Stimulated activated CD4-positive, alpha-beta T cell treated with anti-CD3 and anti-CD28 coated beads, Interleukin-4, amount 100 ng/mL, for 24 hours (primary cell): ENCODE measurements at places on chromosomes 12 and 14.

- DNase-seq: peak; percentile 1
Observed at GRCh38 chr14:100536721-100537445, 50.3 kb downstream of the BEGAIN start.

DNA sequence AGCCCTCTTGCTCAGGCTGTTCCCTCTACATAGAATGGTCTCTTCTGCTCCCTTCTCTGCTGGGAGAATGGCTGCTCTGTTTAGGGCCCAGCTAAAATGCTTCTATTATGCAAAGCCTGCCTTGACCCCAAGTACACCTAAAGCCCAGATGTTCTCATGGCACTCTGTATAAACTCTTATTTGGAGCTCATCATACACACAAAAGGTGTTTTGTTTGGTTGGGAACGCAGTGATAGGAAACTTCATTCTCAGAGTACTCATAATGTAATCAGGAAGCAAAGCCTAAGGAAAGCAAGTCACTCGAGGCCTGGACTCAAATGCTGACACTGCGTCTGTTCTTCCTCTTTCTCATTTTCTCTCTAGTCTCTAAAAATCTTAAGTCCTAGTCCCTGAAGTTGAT lies 38.2 kb upstream of the SYCP3 start:
- no peak for DNase-seq

DNA sequence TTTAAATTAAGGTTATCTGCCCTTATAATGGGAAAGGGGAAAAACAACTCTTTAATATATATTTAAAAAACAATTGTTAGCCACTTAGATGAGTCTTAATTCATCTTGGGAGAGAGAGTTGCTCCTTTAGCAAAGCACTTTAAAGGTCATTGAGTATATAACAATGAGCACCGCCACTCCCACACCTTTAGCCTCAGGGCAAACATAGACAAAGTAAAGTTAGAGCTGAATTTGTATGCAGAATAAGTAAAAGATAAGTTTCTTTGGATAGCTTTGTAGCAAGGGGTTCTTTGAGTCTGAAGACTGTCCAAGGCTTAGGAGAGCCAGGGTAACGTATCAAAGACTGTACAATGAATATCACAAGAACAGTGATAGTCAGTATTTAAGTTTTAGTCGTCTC lies 728.8 kb upstream of the LMO3 start:
- no peak for DNase-seq

- no peak for DNase-seq
Observed at GRCh38 chr12:131732-132495, 65.3 kb downstream of the IQSEC3 start.

GRCh38 chr14:23351681-23352505 lies 794 bp downstream of the SLC22A17 start:
- DNase-seq: no peak

GRCh38 chr12:2449586-2449985 lies 345.2 kb upstream of the FKBP4 start:
- no peak for DNase-seq

- no peak for DNase-seq
Observed at GRCh38 chr14:43938588-43939281, 568.3 kb downstream of the FSCB start.

- no peak for DNase-seq
Observed at GRCh38 chr12:93022603-93023340, 93.7 kb upstream of the EEA1 start.

- no peak for DNase-seq
Observed at GRCh38 chr14:79204591-79204990, 1006.7 kb downstream of the DIO2 start.

DNA sequence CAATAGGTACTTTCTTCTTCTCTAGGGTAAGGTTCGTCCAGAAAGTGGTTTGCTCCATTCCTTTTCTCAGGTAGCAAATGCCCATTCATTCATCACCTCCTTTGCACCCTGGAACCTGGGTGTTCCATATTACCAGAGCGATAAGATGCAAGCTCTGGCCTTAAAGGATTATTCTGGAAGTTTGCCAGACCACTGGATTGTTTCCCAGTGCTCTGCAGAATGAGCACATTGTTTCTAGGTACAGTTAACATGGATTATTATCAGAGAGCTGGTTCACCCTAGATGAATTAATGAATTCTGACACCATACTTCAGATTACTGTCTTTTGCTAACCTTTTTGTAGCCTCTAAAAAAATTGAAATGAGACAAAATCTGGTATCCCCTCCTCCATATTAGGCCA lies 170.9 kb upstream of the BMP4 start:
- DNase-seq: no peak

GRCh38 chr12:65496617-65497016 lies 218.1 kb downstream of the MSRB3 start:
- no peak for DNase-seq

- no peak for DNase-seq
Observed at GRCh38 chr14:58787592-58787991, 149.8 kb downstream of the DACT1 start.

DNA sequence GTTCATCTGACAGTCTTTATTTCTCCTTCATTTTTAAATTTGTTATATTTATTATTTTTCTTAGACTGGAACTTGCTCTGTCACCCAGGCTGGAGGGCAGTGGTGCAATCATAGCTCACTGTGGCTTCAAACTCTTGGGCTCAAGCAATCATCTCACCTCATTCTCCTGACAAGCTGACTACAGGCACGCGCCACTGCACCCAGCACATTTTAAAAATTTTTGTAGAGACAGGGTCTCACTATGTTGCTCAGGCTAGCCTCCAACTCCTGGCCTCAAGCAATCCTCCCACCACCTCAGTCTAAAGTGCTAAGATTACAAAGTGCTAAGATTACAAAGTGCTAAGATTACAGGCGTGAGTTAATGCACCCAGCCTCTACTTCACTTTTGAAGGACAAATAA lies 96.6 kb downstream of the RALGAPA1 start:
- no peak for DNase-seq

DNA sequence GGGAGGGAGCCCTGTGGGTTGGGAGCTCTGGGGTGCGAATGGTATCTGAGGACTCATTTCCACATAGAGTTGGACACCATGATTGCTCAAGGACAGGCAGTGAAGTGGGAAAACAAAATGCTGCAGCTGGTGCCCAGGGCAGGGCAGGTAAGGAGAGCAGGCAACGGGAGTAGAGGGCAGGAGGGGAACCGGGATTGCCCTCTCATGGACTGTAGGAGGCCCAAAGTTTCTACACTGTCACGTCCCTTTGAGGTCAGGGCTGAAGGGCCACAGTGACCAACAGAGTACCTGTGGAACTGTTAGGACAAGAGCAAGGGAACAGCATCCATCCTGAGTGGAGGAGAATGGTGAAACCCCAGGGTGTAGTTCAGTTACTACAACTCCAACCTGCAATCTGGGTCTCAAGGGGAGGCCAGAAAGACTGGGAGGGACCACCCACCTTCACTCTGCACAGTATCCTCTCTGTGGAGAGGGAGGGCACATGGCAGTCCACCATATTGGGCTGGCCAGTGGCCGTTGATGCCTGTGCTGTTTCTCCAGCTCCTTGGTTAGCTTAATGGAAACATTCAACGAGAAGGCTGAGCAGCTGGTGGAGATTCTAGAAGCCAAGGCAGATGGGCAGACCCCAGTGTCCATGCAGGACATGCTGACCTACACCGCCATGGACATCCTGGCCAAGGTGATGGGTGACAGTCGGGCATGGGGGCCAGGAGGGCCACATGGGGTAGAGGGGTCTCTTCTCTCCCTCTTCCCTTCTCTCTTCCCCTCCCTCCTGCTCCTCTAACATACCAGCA lies 22.2 kb downstream of the CYP46A1 start:
- DNase-seq: no peak

DNA sequence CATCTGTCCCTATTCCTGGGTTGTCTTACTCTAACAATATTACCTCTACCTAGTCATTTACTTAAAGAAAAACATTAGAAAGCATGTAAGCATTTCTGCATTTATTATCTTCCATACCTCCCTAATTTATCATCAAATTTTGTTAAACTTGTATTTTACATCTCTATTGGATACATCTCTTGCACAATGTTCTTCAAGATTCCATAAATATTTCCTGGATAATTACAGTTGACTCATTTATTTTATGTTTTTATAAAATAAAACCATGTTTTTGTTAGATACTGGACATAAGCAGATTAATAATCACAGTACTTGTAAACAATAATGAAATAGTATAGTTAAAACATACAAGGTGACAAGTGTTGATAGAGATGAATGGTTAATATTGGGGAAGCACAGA lies 209.0 kb downstream of the TMTC3 start:
- DNase-seq: no peak

DNA sequence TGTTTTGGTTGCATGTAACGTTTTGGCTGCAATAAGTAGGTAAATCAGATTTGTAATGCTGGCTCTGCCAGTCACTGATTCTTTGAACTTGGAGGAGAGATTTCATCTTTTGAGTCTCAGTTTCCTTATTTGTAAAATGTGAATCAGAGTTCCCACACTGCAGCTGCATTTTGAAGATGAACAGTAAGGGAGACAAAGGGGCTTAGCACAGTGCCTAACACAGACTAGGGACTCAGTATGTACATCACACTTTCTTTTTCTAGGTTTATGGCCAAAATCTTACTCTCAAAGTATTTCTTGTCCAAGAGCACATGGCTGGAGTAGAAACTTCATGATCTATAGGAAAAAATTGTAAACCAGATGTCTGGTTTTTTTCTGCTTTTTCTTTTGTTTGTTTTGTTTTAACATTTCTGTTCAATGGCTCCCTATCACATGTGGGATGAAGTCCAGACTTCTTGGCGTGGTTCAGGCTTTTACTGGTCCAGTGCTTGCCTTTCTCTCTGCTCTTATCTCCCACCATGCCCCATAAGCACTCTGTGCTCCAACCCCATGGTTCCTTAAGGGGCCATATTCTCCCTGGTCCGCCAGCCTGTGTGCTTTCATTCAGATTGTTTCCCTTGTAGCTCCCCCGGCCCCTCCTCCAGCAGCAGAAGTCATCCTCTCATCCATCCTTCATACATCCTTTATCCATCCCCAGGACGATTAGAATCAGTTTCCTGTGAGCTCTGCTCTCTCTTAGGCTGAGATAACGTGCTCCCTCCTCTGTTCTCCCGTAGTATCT lies 58.0 kb downstream of the SYNE2 start:
- DNase-seq: peak; percentile 8
